ENCODE measurements at places on chromosomes 16 and 17.

DNA sequence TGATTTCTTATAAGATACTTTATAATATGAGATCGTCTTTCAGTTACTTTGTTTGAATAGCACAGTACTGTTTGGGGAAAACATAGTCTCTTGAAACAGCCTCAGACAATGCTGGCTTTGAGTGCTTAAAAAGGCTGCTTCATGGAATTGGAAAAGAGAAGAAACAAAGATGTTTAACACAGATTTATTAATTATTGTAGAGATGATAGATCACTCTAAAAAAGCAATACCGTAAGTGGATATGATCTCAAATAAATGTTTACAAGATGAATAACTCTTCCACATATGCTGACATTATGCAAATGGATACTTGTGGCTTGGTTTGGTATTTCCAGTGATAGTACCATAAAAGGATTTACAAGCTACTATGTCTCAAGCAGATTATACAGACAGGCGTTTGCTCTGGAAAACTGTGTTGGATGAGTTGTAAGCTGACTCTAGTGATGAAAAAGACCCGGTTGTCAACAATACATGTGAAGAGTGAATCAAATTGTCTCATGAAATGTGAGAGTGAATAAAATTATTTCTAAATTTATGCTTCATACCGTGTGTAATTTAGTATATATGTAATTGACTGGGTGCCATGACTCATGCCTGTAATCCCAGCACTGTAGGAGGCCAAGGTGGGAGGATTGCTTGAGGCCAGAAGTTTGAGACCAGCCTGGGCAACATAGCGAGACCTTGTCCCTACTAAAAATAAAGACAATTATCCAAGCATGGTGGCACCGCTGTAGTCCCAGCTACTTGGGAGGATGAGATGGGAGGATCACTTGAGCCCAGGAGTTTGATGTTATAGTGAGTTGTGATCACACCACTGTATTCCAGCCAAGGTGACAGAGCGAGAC lies 105.4 kb downstream of the FTO start:
- no peak for DNase-seq

DNA sequence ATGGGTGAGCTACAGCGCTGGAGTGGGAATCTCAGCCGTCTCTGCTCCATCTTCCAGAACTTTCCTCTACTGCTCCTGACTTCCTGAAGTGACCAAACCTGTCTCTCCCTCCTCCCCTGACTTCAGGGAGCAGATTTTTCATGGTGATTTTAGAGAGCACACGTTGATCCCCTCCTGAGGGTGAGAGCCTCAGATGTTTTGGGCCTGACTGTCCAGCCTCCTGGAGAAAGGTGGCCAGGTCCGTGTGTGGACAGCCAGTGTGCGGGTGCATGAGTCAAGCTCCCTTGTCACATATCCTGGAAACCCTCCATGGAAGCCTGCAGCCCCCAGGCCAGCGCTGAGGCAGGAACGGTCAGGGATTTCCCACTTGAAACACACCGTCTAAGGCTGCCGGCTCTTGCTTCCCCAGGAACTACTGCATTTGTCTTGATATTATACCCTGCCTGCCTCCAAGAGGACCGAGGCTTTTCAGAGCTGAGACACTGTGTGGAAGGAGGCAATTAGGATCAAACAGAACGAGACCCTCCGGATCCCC lies 143.1 kb downstream of the CMIP start:
- no peak for DNase-seq

DNA sequence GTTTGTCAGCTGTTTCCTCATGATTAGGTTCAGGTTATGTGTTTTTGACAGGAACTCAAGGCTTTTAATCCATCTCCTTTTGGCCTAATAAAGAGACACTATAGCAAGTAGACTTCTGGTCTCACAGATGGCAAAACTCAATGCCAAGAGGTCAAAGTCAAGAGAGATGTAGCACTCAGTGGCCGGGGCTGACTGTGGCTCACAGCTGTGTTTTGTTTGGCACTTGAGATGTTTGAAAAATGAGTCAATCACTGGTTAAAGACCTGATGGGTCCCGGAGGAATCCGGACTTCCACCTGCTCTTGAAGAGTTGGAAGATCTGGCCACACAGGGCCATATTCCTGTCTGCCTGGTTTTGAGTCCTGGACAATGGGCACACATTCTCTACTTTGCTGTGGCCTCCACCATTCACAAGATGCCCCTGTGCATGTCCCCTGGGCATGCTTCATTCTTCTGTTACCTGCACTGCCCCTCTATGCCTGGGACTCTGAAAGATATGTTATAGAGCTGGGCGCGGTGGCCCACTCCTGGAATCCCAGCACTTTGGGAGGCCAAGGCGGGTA lies 210.3 kb downstream of the SNX29 start:
- DNase-seq = no peak

DNA sequence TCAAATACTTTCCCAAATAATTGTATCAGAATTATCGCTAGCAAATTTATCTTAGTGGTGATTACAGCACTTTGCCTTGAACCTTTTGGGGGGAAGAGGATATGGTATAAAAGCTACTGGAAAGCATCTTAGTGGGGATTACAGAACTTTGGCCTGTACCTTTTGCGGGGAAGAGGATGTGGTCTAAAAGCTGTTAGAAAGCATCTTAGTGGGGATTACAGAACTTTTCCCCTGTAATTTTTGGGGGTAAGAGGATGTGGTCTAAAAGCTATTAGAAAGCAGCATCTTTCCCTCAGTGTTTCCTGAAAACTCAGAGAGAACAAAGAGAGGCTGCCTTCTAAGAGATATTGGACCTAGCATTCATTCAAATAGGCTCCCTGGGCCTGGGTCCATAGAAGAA lies 4.1 kb downstream of the SLFN12 start:
- no peak for DNase-seq

GRCh38 chr17:44354582-44355561 lies 8.8 kb downstream of the FAM171A2 start:
- no peak for DNase-seq

DNA sequence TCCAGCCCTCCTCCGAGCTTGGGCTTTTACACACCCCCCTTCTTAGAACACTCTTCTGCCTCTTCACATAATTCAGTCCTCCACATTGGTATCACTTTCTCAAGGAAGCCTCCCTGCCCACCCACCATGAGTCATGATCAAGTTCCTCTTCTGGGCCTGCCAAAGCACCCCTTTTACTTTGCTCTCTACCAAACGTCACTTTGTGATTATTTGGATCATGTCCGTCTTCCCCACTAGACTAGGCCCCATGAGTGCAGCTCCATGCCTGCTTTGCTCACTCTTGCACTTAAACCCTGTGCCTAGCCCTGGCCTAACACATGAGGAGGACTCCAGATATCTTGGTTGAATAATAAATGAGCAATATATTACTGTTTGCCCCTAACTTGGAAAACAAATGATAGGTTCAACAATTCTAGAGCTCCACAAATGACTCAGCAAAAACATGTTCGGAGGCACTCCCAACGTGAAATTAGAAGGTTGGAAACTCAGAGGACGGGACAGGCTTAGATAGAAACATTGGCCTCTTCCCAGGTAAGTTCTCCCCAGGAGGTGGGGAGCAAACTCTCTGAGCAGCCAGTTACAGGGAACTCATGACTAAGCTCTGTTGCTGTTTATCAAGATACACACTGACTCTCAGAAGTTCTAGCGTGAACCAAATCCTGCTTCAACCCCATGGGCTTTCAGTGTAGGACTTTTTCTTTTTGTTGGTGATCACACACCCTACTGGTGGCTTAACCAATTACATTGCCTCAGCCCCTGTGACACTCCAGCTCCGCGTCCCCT lies 28.3 kb downstream of the G6PC1 start:
- DNase-seq = peak; percentile 46

- DNase-seq = no peak
Measured at GRCh38 chr17:2055292-2056205, 646 bp downstream of the HIC1 start.

DNA sequence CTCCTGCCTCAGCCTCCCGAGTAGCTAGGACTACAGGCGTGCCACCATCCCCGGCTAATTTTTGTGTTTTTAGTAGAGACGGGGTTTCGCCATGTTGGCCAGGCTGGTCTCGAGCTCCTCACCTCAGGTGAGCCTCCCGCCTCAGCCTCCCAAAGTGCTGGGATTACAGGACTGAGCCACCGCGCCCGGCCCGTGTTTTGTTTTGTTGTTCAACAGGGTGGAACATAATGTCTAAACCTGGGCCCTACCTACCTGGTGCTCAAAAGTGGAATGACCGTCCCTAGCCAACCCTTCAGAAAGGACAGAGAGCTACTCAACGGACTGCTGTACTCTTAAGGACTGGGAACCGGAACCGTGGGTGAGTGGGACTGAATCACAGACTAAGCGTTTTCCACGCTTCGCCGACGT lies 772 bp upstream of the KIF22 start:
- DNase-seq = no peak

- no peak for DNase-seq
Measured at GRCh38 chr17:17822189-17822588, 14.6 kb downstream of the SREBF1 start.

GRCh38 chr17:81665205-81666091 lies 957 bp downstream of the OXLD1 start:
- no peak for DNase-seq

DNA sequence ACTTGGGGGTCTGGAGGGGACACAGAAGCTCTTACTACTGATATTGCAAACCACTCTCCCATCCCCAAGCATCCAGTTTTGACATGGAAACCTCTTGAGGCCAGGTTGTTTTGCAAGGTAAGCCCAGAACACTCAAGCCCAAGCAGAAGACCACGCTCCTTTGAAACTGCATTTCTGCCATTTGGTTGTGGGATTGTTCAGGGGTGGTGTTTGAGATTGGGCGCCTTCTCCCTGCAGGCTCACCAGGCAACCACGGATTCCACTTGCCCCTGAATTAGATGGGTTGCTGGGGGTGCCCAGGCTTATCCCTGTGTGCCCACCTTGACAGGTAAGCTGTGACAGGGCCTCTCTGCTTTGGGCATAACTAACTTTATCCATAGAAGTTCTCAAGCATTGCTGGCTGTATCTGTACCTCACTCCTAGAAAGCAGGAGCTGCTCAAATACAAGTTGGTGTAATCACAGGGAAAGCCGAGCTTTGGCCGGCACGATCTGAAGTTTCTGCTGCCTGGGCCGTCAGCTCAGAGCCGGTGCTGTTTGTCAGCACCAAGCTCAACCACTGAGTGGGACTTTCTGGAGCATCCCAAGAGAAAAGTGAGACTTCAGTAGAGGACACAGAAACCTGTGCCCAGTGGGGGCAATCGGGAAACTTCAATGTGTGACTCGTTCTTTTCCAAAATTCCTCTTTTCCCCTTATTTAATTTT lies 93.6 kb downstream of the CYLD start:
- DNase-seq = no peak

DNA sequence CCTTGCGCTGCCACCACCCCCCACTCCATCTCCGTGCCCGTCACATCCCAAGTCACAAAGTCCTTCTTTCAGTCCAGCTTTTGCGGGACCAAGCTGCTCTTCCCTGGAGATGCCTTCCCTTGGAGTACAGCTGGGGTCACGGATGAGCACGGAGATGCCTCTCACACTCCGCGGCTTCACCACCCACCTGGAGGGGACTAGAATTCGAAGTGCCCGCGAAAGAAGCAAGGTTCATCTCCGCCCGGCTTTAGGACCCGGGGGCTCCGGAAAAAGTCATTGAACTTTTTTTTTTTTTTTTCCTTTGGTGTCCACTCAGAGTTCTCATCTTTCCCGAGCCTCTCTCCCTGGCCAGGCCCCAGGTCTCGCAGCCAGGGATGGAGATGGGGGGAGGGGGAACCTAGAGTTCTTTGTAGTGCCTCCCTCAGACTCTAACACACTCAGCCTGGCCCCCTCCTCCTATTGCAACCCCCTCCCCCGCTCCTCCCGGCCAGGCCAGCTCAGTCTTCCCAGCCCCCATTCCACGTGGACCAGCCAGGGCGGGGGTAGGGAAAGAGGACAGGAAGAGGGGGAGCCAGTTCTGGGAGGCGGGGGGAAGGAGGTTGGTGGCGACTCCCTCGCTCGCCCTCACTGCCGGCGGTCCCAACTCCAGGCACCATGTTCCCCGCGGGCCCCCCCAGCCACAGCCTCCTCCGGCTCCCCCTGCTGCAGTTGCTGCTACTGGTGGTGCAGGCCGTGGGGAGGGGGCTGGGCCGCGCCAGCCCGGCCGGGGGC lies at the start of gene FKBP10:
FKBP10 (plus strand) TSS at position 624 of the 771 bp plus-strand sequence; CDS start at position 655, 31 bp downstream.
- peak; percentile 88 for DNase-seq

DNA sequence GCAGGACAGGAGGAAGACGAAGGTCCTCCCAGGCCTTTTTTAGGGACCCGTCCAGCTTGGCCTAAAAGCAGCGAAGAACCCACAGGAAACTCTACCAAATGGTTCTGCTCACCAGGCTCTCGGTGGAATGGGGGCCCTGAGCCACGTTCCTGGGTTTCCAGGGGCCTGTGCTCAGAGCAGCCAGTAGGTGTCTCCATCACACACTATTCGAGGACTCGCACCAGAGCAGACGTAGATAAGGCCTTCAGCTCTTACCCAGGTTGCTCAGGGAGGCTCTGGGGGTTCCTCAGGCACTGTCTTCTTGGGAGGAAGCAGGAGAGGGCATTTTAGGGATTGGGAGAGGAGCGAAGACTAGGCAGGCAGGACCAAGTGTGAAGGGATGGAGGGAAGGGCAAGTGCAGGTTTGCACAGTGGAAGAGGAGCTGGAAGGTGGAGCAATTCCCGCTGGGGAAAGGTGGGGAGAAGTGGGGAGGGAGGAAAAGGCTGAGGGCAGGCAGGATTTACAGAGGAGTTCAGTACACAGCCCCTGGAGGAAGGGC lies 157.1 kb downstream of the RGS9 start:
- DNase-seq = peak; percentile 63

GRCh38 chr17:15377616-15378015 lies 36.2 kb upstream of the TEKT3 start:
- DNase-seq = no peak

DNA sequence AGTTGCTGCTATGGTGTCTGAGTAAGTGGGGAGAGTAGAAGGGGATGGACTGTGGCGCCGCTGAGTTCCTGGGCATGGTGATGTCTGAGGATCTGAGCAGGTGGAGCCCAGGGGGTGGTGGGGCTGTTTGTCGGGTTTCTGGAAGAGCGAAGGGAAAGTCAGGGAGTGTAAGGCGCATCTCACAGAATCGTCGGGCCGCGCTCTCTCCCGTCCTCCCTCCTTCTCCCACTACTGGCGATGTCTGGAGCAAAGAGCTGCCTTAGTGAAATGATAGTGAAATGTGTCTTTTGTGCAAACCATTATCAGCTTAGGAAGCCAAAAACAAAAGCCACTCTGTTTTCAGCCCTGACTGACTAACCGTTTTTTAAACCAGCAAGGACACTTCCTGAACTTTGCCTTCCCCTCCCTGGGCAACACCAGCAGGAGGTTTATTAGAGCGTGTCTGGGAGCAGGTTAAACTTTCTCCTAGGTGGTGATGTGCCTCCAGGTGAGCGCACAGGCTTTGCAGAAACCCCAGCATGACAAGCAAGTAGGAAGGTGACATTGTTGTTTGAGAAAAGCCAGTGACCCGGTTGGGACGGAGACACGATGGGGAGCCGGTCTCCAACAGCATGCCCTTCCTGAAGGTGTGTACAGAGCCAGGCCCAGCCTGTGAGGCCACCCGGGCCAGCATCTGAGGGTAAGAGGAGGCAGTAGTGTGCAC lies 49.1 kb downstream of the RAB11FIP3 start:
- no peak for DNase-seq

DNA sequence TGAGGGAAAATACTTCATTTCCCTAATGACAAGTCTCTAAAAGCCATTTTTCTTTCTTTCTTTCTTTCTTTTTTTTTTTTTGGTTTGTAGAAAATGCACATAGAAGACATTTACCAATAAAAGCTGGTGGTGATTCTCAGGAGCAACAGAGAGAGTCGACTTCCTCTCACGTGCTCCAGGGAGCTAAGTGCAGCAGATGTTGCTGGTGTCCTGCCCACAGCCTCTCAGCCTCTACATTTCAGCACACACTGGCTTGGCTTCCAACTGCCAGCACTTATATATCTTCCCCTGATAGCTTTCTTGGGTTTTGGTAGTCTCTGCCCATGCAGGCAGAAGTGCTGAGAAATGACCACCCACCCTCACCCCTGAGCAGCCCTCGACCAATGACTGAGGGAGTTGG lies 58.4 kb upstream of the MARCHF10 start:
- DNase-seq = no peak
